ENCODE measurements at places on chromosomes 1 and 21.

- no peak for DNase-seq
These were observed 36.5 kb upstream of the DENND1B start for GRCh38 chr1:197811769-197812168.

DNA sequence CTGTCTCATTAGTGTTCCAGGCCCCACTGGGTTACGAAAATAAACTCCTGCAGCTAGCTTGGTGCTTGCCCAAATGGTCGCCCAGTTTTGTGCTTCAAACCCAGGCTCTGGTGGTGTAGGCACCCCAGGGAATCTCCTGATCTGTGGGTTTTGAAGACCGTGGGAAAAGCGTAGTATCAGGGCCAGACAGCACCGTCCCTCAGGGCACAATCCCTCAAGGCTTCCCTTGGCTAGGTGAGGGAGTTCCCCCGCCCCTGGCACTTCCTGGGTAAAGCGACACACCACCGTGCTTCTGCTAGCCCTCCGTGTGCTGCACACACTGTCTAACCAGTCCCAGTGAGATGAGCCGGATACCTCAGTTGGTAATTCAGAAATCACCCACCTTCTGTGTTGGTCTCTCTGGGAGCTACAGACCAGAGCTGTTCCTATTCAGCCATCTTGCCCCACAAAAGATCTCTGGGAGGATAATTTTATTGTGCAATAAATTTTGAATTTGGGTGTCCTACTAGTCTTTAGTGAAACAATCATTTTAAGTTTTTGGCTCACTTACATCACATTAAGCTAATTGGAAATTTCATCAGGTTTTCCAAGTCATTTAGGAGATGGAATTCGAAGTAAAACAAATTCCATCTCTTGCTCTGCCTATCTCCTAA, 9.4 kb upstream of the SLC25A24 start:
- DNase-seq = no peak

DNA sequence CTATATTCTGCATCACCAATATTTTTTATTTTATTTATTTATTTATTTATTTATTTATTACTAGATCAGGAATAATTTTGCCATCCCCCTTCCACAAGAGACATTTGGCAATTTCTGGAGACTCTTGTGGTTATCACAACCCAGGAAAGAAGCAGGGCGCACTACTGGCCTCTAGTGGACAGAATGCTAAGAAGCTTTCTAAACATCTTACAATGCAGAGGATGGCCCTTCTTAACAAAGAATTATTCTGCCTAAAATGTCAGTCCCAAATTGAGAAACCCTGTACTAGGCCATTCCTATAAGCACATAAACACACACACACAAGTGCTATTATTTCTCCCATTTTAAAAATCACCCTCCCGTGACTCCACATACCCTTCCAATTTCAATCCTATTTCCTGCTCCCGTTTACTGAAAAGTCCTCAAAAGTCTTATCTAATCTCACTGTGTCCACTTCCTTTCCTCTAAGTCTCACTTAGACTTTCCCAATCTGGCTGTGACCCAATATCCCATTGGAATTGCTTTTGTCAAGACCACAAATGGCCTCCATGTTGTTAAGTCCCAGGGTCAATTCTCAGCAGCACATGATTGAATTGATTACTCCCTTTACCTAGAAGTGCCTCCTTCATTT, 43.7 kb upstream of the RNF11 start:
- peak; percentile 21 for DNase-seq

GRCh38 chr1:205309741-205310140, 11.8 kb downstream of the NUAK2 start:
- no peak for DNase-seq

GRCh38 chr1:66924756-66925557, at the start of the genes DNAI4 and MIER1:
DNAI4 (minus strand) TSS chr1:66924856; CDS start chr1:66924831, 25 bp downstream.
MIER1 (plus strand) TSS chr1:66924990; CDS start chr1:66925029, 39 bp downstream.
- peak; percentile 96 for DNase-seq

GRCh38 chr1:202143768-202144401, 652 bp downstream of the ARL8A start:
- DNase-seq = no peak

DNA sequence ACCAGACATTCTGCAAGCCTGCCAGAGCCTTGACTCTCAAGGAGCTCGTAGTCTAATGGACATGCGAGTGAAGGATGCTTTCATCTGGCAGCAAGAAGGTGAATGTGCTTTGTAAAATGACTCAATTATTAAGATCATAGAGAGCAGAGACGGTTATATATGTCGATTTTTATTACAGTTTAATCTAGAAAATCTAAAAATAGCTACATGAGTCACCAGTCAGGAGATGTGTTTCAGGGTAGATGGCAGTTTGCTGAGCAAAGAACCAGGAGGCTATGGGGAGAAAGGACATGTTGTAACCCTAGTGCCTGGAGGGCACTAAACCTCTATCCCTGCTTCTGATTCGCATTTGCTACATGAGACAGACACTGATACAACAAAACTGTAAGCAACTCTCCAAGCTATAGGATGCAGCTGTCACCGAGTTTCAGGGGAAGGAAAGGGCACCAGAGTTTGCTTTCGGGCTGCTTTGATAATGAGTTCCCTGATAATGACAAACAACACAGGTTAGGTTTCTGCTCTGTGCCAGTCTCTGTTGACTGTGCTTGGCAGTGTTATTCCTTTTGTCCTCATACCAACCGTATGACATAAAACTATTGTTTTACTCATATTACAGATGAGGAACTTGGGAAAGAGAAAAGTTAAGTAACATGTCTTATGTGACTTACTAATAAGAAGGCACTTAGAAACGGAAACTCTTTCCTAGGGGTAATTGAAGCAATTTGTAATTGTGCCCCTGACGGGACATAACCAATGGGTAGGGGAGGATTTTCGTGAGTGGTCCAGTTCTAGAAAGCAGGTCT, 43.2 kb downstream of the C1orf198 start:
- no peak for DNase-seq

DNA sequence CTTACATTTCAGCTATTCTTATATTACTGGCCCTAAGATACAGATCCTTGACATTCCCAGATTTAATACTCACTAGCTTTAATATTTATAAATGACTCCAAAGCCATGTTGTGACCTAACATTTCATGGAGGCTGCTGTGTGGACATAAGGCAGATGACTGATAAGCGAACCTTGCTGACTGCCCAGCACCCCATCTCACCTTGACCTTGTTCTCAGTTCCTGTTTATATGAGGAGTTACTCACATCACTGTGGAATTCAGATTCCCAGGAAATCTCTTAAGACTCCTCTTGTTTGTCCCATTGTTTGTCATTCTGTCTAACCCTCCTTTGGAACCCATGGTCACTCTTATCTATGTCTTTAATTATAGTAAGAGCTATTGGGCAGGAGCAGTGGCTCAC, 21.9 kb downstream of the RAB3B start:
- no peak for DNase-seq

- DNase-seq = no peak
These were observed 19.4 kb downstream of the PLEKHO1 start for GRCh38 chr1:150168960-150169601.

DNA sequence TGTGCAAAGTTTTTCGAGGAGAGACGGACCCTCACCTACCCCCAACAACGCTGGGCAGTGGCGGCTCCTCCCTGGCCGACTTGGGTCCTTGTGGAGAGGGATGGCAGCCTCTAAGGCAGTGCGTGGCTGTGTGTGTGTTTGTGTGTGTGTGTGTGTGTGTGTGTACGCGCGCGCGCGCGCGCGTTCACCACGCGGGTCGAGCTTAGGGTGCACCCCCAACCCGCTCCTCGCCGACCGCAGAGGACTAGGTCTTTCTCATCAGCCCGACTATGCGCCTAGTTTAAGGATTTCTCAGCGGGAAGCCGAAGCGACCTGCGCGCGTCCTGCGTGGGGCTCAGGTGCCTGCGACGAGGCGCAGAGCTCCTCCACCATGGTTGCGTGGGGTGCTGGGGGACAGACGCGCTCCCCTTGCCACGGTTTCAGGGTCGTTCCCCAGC, 940 bp downstream of the SOX13 start:
- DNase-seq = no peak

DNA sequence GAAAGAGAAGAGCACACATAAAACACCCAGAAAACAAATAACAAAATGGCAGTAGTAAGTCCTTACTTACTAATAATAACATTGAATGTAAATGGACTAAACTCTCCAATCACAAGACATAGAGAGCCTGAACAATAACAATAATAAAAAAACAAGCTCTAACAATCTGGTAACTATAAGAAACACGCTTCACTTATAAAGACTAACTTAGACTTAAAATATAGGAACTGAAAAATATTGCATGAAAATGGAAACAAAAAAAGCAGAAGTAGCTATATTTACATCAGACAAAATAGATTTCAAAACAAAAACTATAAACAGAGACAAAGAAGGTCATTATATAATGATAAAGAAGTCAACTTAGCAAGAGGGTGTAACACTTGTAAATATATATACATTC, 83.1 kb upstream of the LYPLAL1 start:
- DNase-seq = no peak

DNA sequence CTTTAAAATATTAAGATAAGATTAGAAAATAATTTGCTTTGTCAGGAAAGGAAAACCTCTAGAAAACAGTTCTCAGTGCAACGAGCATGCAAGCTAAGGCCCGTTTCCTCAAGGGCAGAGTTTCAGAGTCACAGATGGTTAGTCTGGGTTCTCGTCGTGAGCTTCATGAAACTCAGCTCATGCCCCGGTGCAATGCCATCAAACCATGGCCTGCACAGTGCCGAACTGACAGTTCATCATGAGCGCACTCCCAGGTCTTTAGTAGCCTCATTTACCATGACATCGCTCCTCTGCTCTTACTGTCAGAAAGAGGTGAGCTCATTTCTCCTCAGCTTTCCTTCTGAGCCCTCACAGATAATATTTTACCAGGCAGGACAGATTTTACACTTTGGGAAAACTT, 319.2 kb downstream of the NTNG1 start:
- no peak for DNase-seq

GRCh38 chr1:169576241-169576934, 9.9 kb downstream of the F5 start:
- DNase-seq = no peak
